ENCODE measurements at places on chromosomes 7 and 10.

GRCh38 chr7:138204285-138204981 is 128.2 kb downstream of the AKR1D1 start:
- ATAC-seq: no peak

GRCh38 chr7:99694201-99694911 is 14.6 kb upstream of the CYP3A5 start:
- no peak for ATAC-seq

DNA sequence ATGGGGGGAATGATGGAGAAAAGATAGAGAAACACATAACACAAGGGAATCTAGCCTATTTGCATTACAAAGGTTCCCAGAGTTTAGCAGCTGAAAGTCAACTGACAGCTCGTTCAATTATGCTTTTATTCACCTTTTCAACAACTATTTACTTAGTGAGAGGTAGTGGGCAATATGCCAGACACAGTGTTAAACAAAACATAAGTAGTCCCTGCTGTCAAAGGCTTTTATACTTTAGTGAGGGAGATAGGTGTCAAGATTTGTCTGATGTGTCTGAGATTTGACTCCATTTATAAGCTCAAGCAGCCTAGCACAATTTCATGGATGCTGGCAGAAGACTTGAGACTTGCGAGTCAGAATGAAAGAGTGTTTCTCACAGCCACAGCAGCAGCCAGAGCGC is 549.0 kb upstream of the VSTM2A start:
- no peak for ATAC-seq

DNA sequence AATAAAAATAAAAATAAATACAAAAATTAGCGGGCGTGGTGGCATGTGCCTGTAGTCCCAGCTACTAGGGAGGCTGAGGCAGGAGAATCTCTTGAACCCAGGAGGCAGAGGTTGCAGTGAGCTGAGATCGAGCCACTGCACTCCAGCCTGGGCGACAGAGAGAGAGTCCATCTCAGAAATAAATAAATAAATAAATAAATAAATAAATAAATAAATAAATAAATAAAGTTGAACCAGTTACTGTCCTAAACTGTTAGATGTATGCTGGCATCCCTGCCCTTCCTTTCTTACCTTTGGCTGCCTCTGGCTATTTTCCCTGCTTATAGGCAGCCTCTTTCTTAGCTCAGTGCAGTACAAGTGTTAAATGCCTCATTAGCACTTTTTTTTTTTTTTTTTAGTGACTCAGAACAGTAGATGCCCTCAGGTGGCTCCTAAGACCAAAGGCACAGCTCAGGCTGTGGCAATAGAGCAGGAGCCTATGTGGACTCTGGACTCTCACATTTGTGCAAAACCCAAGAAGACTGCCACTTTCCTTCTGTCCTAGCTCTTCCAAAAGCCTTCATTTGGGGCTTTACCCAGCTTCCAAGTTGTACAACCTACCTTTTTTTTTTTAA is 30.6 kb upstream of the CABCOCO1 start:
- ATAC-seq: no peak

DNA sequence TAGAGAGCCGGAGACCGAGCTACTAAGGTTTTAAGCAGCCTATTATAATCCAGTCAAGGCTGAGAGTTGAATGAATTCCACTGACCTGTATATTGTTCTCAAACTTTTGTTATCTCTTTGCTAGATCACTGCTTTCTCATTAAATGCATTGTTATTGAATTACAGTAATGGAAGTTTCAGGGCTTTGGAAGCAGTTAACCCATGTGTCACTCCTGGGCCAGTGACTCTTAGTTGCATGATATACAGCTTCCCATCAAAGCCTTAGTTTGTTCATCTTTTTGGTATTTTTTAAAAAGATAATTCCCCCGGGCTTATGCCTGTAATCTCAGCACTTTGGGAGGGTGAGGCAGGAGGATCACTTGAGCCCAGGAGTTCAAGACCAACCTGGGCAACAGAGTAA is 55.4 kb upstream of the KIAA1217 start:
- no peak for ATAC-seq
